A549 treated with DMSO at 1 μM for 4 hours (cell line): ENCODE measurements at places on chromosomes 7 and 10. TPM values are rescaled to one million over a fixed set of nuclear protein-coding genes. Genes with fewer than 3 reads are reported as not detected.

PRLHR gene
- not detected in 5 replicates for total RNA-seq

PGAM2 gene
- 0.11 TPM in 1 of 5 replicates, not detected in the others for total RNA-seq

LRMDA gene
- 3.0 to 4.2 TPM (median 3.9 TPM) in 5 replicates for total RNA-seq

LIPN gene
- not detected in 5 replicates for total RNA-seq

ANKRD61 gene
- 0.50 to 0.99 TPM (median 0.78 TPM) in 5 replicates for total RNA-seq
